ENCODE measurements at places on chromosomes 2 and 18.
A peak's percentile ranks its signal among the peaks of the same experiment; 100 is the strongest.

DNA sequence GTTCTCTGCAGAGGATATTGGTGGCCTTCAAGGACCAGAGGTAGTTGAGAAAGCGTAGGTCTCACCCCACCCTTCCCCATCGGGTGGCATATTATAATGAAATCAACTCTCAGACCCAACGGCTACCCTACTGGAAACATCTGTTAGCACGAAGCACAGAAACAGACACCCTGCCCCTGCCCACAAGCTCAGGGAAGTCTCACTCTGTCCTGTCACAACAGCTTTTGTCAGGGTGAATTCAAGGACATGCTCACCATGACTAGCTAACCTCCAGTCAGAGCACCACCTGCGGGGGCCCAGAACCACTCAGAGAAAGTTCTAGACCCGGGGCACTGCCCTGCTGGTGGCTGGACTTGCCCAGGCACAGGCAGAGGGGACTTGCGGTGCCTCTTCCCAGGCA lies 3.5 kb upstream of the B3GNT7 start:
- no peak for DNase-seq

DNA sequence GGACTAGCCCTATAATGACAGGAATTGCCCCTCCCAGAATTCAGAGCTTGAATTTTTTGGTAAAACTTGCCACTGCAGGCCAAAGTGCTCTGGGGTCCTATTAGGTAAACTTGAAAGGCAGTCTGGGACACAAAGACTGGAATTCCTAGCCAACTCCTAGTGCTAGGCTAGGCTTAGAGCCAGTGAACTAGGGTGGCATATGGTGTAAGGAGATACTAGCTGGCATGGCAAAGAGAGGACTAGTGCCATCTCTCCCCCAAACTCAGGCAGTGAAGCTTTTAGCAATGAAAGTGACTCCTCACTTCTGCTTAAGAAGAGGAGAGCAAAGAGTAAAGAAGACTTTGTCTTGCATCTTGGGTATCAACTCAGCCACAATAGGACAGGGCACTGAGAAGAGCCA lies 410.5 kb upstream of the CNTNAP5 start:
- no peak for DNase-seq

DNA sequence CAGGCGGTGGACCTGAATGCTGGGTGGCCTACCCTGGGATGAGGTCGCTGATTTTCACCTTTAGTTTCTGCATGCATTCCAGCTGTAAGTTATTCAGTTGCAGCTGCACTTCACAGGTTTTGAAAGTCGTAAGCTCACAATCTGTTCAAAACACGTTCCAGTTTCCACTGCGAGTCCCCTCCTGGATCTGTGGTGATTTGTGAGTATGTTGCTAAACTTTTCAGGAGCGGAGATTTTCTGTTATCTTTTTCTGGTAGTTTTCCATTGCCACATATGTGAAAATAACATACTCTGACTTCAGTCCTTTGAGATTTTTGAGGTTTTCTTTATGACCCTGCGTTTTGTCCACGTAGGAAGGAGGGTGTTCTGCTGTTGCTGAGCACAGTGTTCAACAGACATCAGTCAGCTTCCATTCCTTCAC lies 102.1 kb downstream of the SNTG2 start:
- no peak for DNase-seq

DNA sequence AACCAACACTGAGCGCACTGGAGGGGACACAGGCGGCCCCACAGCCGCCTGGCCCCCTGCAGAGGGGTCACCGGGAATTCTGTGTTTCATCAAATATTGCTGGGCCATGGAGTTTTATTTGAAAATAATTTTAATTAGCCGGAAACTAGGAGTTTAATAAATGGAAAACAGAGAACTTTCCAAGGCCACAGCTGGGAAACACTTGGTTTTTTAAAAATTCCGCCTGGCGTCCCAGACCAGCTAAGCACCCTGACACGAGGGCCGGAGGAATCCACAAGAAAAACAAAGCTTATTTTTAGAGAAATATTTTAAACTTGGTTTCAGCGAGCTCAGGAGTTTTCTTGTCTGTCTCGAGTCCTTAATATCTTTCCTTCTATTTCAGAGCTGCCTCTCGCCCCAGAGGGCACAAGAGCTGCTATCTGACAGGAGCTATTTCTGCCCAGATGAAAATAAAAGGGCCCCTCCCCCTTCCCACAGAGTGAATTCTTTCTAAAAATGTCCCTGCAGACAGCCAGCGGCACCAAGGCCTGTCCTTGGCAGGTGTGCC lies 8.2 kb downstream of the ZFP36L2 start:
- no peak for DNase-seq

- DNase-seq: no peak
Measured at GRCh38 chr2:51413726-51414125, 381.8 kb upstream of the NRXN1 start.

- DNase-seq: no peak
Measured at GRCh38 chr2:60710707-60711106, 45.4 kb upstream of the PAPOLG start.

GRCh38 chr2:100976645-100977391 lies 25.3 kb upstream of the RPL31 start:
- no peak for DNase-seq

- no peak for DNase-seq
Measured at GRCh38 chr2:197088694-197089093, 162.2 kb upstream of the PGAP1 start.

DNA sequence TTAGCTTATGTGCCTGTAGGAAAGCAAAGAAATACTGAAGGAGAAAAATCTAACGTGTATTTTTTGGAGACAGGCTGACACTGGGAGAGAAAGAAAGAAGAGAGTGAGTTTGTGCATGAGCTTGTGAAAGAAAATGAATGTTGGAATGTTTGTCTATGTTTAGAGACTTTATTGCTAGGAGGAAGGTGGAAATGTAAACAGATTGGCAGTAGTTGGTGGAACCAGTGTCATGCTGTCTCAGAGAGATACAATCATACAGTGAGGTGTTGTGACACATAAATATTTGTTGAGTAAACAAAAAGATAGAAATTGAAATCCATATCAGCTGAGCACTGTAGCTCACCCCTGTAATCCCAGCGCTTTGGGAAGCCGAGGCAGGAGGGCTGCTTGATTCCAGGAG lies 222.2 kb upstream of the MEIS1 start:
- DNase-seq: peak; percentile 13

DNA sequence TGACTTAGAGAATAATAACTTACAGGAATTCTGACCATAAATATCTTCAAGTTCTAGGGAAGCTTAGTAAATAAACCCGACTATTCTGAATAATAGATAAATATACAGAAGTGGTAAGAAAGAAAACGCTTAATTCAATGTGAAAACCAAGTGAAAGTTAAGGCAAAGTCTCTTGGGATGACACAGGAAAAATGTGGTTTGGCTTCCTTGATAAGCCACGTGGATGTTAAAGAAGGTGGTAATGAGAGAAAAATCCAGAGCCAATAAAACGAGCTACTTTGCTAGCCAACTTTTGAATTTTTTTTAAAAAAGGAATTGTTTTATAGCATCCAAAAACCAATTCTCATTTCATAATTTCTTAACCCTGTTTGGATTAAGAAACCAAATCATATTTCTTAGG lies 166.2 kb upstream of the VRK2 start:
- DNase-seq: no peak

DNA sequence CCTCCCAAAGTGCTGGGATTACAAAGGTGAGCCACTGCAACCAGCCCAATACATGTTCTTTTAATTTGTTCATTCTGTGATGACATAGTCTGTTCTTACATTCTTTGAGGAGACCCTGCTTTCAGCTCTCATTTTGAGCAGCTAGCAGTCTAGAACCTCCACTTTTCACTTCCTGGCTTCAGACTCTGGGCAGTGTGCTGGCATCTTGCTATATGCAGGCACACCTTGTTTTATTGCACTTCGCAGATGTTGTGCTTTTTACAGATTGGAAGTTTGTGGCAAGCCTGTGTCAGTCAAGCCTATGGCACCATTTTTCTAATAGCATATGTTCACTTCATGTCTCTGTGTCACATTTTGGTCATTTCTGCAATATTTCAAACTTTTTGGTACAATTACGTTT lies 72.4 kb downstream of the PRKCE start:
- no peak for DNase-seq

DNA sequence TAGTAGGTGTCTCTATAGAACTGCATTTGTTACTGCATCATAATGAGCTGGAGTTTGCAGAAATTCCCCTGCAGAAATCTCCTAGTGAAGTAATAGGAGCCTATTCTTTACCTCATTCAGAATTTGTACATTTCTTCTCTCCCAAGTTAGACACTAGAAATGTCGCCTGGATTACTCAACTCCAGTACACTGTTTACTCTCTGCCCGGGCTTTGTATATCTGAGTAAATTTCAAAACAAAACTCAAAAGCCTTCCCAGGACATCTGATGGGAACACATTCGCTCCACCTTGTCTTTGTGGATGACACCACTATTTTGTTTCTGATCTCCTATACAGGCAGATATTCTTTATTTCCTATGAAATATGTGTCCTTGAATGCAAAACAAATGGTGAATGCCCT lies 76.8 kb downstream of the POU3F3 start:
- DNase-seq: no peak

DNA sequence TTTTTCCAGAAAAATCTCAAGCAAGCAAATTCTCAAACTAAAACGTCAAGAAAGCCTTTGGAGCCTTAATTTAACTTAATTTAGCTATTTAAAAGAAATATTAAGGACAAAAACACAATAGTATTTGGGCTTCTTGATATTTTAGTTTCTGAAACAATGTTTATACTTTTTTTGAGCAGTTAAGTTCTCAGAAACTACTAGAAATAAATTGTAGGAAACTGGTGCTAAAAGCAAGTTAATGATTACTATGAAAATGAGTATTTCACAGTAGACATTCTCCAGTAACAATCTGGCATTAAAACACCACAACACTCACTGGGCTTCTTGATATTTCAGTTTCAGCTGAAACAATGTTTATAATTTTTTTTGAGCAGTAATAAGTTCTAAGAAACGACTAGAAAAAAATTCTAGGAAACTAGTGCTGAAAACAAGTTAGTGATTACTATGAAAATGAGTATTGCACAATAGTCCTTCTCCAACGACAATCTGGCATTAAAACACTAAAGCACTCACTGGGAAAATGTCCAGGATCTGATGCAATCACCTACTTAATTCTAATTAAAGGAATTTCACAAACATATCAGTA lies 45.1 kb downstream of the TRAK2 start:
- peak; percentile 59 for DNase-seq

DNA sequence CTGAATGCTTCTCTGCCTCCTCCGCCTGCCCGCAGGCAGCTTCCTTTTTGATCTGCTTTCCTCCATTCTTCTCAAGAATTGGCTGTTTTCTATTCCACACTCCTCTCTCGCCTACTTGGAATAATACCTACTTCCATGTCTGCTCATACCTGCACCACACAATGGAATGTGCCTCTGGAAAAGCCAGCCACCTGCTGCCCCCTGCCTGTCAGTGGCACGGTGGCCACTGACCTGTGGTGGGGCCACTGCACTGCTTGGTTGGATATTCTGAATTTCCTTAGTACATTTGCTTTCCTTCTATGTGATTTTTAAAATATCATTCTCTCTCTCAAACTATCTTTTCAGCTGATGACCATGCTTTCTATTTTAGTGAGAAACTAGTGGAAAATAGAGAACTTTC lies 406.9 kb downstream of the DCDC2C start:
- DNase-seq: no peak

GRCh38 chr18:63980896-63981460 lies 11.1 kb downstream of the SERPINB8 start:
- DNase-seq: no peak

- DNase-seq: no peak
Measured at GRCh38 chr2:235078914-235079472, 127.2 kb downstream of the SH3BP4 start.

- no peak for DNase-seq
Measured at GRCh38 chr2:230757476-230757875, 44.8 kb downstream of the CAB39 start.

DNA sequence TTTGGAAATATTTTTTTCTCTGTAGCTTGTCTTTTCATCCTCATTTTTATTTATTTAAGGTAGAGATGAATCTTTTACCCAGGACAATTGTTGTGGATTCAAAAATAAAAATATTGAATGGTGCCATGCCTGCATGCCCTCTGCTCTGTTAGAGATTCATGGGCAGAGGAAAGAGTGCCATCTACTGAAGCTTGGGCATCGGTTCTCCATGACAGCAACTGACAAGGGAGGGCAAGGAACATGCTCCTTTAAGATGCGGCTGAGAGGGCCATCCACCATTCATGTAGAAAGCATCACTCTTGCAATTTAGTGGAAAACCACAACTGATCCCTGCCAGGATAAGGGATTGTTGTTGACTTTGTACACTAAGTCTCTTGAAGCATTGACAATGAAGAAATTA lies 79.9 kb downstream of the PARD3B start:
- no peak for DNase-seq

GRCh38 chr2:180101846-180102245 lies 94.7 kb upstream of the CWC22 start:
- DNase-seq: no peak

All from prostate gland (tissue), 2 donors.